ENCODE measurements at places on chromosomes 13 and 19. TPM values are rescaled to one million over a fixed set of nuclear protein-coding genes. Genes with fewer than 3 reads are reported as not detected.

Gene ZNF540
- total RNA-seq = 1.8 TPM

Gene ITGBL1
- total RNA-seq = 12.2 TPM

Gene ZNF382
- total RNA-seq = 17.2 TPM

Gene SELENOV
- not detected for total RNA-seq

Gene SMG9
- total RNA-seq = 20.9 TPM

Gene RAB11B
- total RNA-seq = 101 TPM

Gene IL11
- total RNA-seq = not detected

Gene LRG1
- 0.17 TPM for total RNA-seq

Gene ZFP36
- total RNA-seq = 188 TPM

Gene GJB6
- total RNA-seq = not detected

Gene SH2D3A
- total RNA-seq = 0.33 TPM

DNA sequence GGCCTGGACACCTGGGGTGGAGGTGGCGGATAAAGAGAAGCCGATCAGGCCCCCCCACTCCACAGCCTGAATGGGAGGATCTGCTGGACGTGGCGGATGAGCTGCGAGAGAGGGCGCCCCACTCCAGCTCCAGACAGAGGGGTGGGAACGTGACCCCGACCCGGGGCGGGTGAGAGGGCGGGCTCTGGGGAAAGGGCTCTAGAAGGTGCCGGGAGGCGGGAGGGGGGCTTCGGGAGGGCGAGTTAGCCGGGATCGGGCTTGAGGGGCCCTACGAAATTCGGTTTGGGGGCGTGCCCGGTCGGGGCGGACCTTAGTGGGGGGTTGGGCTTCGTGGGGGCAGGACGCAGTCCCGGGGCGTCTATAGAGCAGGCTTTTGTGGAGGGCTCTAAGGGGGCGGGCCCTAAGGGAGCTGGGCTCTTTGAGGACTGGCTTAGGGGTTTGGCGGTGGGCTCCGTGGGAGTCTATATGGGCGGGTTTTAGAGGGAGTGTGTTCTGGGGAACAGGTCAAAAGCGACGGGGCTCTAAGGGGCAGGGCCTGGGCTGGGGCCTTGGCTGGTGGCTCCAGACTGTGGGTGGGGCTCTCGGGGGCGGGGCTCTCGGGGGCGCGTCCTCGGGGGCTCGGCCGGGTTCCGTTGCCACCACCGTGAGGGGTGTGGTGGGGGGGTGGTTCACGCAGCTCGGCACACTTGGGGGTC, 4.1 kb upstream of the NANOS3 start:
- peaks cover 9% of the 10 kb centered on the region for H3K4me1 ChIP-seq
- no peak overlapping the region for H3K27ac ChIP-seq
- no peaks in the 10 kb centered on the region for H3K27me3 ChIP-seq
- H3K36me3 ChIP-seq = no peaks in the 10 kb centered on the region
- no peak for DNase-seq

DNA sequence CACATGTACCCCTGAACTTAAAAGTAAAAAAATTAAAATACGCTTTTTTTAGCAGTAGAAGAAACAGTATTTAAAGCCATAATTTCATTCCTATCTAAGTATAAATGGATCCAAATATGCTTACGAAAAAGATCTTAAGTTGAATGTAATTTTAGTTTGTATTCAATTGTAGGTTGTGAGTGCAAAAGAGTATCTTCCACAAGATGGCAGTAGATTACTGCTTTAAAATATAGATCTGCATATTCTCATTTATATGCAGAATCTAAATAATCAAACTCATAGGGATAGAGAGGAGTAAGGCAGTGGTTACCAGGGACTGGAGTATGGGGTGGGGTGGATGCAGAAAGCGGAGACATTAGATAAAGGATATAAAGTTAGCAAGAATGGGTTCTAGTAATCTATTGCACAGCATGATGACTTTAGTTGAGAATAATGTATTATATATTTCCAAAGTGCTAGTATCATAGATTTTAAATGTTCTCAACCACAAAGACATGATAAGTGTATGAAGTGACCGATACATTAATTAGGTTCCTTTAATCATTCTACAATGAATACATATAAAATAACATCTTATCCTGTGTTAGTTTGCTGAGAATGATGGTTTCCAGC, 14.2 kb downstream of the OR7A17 start:
- H3K4me1 ChIP-seq = no peaks in the 10 kb centered on the region
- no peak overlapping the region for H3K4me3 ChIP-seq
- H3K27me3 ChIP-seq = peaks cover 23% of the 10 kb centered on the region
- no peak for DNase-seq
- no peaks in the 10 kb centered on the region for H3K36me3 ChIP-seq

DNA sequence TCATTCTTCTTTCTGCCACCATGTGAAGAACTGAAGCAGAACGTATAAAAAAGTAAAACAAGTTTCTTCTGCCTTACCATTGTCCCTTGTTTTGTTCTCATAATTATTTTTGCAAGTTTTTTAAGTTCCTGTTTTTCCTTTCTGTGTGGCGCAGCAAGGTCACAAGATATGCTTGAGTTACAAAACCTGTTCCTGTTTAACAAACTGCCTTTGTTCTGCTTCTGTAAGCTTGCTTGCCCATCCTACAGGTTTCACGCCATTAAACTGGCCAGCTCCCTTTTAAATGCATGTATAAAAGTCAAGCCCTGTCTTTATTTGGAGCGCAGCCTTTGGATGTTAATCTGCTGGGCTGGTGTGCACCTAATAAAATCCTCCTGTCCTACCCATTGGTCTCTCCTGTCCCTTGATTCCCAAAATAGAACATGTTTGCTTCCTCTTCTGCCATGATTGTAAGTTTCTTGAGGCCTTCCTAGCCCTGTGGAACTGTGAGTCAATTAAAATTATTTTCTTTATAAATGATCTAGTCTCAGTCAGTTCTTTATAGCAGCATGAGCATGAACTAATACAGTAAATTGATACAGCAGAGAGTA, 1115.4 kb downstream of the SLITRK1 start:
- no peaks in the 10 kb centered on the region for H3K4me1 ChIP-seq
- DNase-seq = no peak
- no peak overlapping the region for H3K27ac ChIP-seq

GRCh38 chr19:7923295-7924191, 2.4 kb downstream of the CTXN1 start:
- peak overlapping the region; percentile 95 for H3K27ac ChIP-seq
- peaks cover 9% of the 10 kb centered on the region for H3K36me3 ChIP-seq
- peaks cover 89% of the 10 kb centered on the region for H3K4me1 ChIP-seq
- peaks cover 4% of the 10 kb centered on the region for H3K27me3 ChIP-seq
- DNase-seq = no peak

- H3K4me1 ChIP-seq = no peaks in the 10 kb centered on the region
- H3K27me3 ChIP-seq = no peaks in the 10 kb centered on the region
- DNase-seq = no peak
- H3K27ac ChIP-seq = no peak overlapping the region
- H3K4me3 ChIP-seq = no peak overlapping the region
- H3K36me3 ChIP-seq = no peaks in the 10 kb centered on the region
Measured at GRCh38 chr13:70932511-70932910, 824.3 kb upstream of the KLHL1 start.

GRCh38 chr19:52938761-52939160, 15.5 kb upstream of the ZNF888 start:
- H3K27me3 ChIP-seq = no peaks in the 10 kb centered on the region
- no peak for DNase-seq
- H3K27ac ChIP-seq = no peak overlapping the region
- H3K36me3 ChIP-seq = peaks cover 8% of the 10 kb centered on the region
- no peak overlapping the region for H3K4me3 ChIP-seq

DNA sequence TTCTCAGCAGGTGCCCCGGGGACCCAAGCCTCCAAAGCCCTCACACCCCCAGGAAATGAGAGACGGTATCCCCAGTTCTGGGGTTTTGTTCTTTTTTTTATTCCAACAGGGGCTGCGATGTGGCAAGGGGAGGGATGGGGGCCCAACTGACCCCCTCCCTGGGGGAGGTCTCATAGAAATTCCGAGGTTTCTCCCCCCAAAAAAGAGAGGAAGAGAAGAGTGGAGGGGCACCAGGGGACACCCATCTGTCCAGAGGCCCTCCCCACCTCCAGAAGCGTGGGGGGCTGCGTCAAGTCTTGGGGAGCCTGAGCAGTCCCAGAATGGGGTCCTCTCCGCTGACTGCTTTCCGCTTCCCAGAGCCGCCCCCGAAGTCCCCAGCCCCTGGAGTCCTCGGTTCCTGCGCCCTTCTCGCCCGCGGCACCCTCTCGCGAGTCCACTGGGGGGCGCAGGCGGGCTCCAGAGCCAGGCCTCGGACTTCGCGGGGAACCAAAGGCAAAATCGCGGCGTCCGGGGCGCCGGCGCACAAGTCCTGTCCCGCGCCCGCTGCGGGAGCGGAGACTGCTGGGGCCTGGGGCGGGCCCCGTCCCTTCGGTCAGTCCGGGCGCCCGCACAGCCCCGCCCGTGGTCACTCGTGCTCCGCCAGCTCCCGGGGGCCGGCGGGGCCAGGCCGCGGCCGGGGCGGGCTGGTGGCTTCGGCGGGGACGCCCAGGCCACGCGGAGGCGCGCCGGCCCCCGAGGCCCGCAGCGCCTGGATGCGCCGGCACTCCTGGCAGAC, 4.4 kb upstream of the ATP1A3 start:
- DNase-seq = no peak
- no peaks in the 10 kb centered on the region for H3K27me3 ChIP-seq
- peaks cover 38% of the 10 kb centered on the region for H3K4me1 ChIP-seq
- peak overlapping the region; percentile 46 for H3K4me3 ChIP-seq

DNA sequence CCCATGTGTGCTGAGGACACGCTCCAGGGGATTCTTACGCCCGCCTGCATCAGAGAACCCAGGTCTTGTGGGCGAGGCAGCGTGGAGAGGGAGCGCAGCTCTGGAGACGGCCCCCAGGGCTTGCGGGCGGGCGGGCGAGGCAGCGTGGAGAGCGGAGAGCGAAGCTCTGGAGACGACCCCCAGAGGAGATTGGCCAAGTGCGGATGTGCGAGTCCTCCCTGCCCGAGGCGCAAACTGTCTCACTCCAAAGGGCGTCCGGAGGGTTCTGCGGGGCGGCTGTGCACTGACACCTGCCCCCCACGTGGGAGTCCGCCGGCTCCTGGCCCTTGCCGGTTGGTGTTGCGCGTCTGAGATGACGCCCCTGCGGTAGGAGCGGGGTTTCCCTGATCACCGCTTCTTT, 39.8 kb downstream of the MCF2L start:
- no peaks in the 10 kb centered on the region for H3K27me3 ChIP-seq
- H3K27ac ChIP-seq = no peak overlapping the region
- no peak overlapping the region for H3K4me3 ChIP-seq
- no peak for DNase-seq
- H3K4me1 ChIP-seq = peaks cover 12% of the 10 kb centered on the region

GRCh38 chr13:79228972-79229371, 177.1 kb downstream of the RBM26 start:
- no peaks in the 10 kb centered on the region for H3K27me3 ChIP-seq

DNA sequence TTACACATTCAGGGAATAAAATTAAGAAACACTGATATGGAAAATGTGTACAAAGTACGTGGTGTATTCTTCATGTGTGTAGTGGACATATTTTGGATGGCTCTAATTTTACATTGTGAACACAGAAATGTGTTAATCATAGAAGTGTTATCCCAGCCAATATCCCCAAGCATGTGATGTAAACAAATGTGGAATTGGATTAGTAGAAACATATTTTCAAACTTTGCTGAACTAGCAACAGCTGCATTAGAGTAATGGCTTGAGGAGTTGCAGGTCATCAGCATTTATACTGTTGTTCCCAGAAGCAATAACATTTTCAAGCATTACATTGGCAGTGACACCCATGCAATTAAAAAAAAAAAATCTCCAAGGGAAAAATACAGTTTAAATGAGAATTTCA, 600.6 kb downstream of the SLITRK1 start:
- no peaks in the 10 kb centered on the region for H3K27me3 ChIP-seq
- H3K4me3 ChIP-seq = no peak overlapping the region
- DNase-seq = no peak
- H3K27ac ChIP-seq = no peak overlapping the region
- no peaks in the 10 kb centered on the region for H3K36me3 ChIP-seq

DNA sequence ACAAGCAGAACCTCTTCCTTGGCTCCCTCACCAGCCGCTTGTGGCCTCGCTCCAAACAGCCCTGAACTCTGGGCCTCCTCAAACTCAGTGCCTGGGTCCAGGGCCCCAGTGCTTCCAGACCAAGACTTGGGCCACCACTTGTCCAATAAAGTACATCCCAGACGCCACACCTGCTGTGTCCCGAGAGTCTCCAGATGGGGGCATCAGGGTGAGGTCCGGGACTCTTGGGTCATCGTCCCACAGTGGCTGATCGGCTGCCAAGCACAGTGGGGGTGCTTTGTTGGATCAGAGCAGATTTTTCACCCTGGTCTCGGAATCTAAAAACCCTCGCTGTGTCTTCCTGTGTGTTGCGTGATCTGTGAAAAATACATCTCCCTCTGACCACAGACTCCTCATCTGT, 9.0 kb upstream of the DLL3 start:
- no peak for DNase-seq
- no peaks in the 10 kb centered on the region for H3K4me1 ChIP-seq
- no peak overlapping the region for H3K4me3 ChIP-seq
- peaks cover 77% of the 10 kb centered on the region for H3K36me3 ChIP-seq
- H3K27me3 ChIP-seq = no peaks in the 10 kb centered on the region
- no peak overlapping the region for H3K27ac ChIP-seq

- no peak overlapping the region for H3K27ac ChIP-seq
- H3K4me3 ChIP-seq = no peak overlapping the region
- H3K36me3 ChIP-seq = no peaks in the 10 kb centered on the region
- DNase-seq = no peak
Measured at GRCh38 chr13:78680115-78680561, 21.2 kb upstream of the OBI1 start.

GRCh38 chr13:113528101-113528812, 37.7 kb upstream of the DCUN1D2 start:
- H3K36me3 ChIP-seq = peaks cover 54% of the 10 kb centered on the region
- no peaks in the 10 kb centered on the region for H3K27me3 ChIP-seq
- DNase-seq = no peak
- H3K4me1 ChIP-seq = peaks cover 3% of the 10 kb centered on the region
- no peak overlapping the region for H3K4me3 ChIP-seq
- H3K27ac ChIP-seq = no peak overlapping the region

- H3K27me3 ChIP-seq = no peaks in the 10 kb centered on the region
- H3K4me1 ChIP-seq = no peaks in the 10 kb centered on the region
- no peak overlapping the region for H3K4me3 ChIP-seq
- no peaks in the 10 kb centered on the region for H3K36me3 ChIP-seq
- DNase-seq = no peak
Measured at GRCh38 chr13:66508153-66508909, 721.8 kb downstream of the PCDH9 start.

DNA sequence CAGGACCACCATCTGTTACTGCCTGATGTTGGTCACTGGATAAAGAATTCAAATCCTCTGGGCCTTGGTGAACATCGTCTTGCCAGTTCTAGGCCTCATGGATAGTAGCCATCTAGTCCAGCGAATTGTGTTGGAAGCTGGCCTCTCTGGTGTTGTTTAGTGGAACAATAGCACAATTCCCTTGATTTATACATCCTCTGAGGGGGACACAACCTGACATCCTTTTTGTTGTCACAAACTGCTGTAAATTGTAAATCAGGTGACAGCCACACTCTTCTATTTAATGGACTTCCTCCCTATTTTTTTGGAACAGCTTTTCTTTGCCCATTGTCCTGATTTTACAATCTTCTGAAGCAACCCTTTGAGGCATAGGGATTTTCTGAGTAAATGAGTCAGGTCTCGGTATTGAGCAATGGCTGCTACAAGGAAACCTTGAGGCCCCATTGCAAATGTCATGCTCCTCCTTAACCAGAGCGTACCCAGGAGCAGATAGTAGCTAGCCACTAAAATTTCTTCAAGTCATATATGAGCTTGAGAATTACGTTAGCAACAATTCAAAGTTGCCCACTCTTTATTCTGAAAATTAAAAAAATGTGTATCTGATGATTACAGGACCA, 263.3 kb downstream of the COG6 start:
- peaks cover 10% of the 10 kb centered on the region for H3K4me1 ChIP-seq
- DNase-seq = no peak
- no peaks in the 10 kb centered on the region for H3K36me3 ChIP-seq
- H3K27me3 ChIP-seq = no peaks in the 10 kb centered on the region
